ENCODE measurements at places on chromosomes 7 and 10.
A peak's percentile ranks its signal among the peaks of the same experiment; 100 is the strongest.

DNA sequence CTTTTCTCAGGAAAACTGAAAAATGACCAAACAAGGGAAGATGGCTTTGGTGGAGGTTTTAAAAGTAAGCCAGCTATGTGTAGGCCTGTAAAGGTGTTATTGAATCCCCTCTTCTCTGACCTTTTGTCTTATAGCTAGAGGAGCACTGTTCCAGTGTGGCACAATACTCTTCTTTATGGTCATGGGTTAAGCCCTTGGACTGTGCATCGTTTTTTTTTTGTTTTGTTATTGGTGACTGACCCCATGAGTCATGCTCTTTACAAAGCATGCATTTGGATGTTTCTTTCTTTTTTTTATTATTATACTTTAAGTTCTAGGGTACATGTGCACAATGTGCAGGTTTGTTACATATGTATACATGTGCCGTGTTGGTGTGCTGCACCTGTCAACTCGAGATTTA, 19.6 kb upstream of the FAM25A start:
- DNase-seq = no peak

GRCh38 chr10:79433324-79434222, 11.9 kb downstream of the ZCCHC24 start:
- DNase-seq = no peak

DNA sequence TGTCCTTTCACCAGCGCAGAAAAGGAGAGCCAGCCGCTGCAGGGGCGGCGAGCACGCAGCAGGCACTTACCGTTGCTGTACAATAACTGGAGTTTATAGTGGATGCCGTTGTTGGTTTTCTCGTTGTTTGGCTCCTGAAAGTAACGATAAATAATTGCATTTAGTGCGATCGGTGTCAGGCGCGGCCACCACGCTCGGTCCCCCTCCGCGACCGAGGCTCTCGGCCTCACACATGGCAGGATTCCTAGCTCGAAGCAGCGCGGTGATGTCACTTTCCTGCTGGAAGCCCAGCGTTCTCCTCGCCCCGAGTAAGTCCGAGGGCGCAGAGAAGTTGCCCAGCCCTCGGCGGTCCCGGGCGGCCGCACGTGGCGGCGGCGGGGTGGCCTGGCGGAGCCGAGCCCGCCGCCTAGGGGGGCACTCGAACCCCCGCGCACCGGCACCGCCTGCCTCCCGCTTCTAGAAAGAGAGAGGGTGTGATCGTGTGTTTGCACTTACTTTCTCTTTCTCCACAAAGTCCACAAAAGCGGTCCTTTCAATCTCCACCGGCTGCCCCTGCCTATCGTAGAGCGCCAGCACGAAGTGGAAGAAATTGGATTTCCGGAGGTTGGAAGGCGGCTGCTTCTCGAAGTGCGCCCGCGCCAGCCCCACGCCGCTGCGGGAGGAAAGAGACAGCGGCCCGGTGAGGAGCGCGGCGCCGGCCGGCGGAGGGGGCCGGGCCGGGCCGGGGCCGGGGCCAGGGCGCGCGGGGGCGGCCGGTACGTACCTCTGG, 1.0 kb downstream of the EBF3 start:
- DNase-seq = no peak

GRCh38 chr7:13898957-13899670, 90.4 kb downstream of the ETV1 start:
- no peak for DNase-seq

DNA sequence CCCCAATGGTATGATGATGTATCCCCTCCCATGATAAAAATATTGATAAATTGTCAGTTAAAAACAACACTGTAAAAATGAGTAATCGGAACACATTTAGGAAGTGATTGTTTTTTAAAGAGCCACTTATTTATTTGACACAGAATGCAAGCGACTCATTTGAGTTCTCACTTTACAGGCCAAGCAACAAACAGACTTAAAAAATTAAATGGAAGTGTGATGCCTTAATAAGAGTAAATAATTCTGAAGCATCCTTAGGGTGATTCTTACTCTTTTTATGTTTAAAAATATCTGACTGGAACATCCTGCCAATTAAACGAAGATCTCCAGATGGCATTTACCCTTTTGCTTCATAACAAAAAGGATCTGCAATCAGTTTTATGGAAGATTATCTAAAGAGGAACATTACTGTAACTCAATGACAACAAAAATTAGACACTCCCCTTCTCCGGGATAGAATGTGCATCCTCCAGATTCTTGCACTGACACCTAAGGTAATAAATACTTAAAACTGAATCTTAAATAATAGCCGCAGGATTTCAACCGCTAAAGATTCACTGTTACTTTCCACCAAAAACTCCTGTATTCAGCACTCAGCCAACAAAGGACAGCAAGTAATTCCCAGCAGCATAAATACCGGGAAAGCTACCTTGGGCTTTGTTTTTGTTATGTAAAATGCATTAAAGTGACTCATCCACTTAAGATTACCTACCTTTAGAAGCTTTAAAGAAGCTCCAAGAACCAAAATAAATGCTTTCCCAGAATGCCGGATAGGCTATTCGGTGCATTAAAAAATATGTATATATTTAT, 1.7 kb downstream of the CACNA2D1 start:
- no peak for DNase-seq

DNA sequence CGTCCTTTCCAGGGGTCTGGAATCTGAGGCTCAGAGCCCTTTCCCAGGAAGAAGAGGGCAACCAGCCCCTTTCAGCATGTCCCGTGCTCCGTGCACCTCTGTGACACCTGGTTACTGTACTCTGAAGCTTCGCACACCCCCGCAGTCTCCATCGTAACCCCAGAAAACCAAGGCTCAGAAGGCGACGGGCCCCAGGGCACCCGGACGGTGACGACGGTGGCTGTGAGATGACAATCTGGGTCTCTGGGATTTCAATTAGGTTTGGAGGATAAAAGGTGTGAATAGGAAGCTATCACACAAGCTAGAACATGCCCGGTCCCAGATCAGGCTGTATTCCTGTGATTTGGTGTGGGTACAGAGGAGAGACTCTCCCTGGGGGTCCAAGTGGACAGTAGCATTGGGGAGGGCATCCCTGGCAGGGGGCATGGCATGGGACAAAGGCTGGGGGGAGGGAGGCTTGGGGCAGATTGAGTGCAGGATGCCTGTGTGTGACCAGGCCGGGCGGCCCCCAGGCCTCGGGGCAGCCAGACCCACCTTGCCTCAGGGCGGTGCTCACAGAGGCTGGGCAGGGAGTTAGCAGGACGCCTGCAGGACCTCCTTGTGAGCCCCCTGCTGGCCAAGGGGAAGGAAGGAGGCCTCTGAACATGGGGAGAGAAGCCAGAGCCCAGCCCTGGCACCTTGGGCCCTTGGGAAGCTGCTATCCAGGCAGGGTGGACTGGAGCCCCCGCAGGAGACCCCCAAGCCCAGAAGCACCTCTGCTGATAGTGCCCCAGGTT, 23.4 kb upstream of the PSMG3 start:
- peak; percentile 17 for DNase-seq

GRCh38 chr7:155660758-155661093, 16.3 kb downstream of the RBM33 start:
- no peak for DNase-seq

DNA sequence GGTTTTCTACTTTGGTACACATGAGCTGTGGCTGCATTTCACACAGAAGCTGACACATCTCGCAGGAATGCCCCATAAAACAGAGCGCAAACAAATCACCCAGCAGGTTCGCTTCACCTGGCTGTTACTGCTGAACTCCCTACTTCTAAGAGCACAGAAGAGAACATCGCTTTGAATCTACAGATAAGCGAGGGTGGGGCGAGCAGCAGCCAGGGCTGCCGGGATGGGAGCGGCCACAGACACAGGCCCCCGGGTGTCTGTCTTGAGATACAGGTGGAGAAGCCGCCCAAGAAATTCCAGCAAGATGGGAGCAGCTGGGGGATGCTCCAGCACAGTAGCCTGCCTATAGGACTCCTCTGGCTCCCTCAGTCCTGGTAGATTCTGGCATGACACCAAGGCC, 27.4 kb downstream of the OGDHL start:
- DNase-seq = no peak

DNA sequence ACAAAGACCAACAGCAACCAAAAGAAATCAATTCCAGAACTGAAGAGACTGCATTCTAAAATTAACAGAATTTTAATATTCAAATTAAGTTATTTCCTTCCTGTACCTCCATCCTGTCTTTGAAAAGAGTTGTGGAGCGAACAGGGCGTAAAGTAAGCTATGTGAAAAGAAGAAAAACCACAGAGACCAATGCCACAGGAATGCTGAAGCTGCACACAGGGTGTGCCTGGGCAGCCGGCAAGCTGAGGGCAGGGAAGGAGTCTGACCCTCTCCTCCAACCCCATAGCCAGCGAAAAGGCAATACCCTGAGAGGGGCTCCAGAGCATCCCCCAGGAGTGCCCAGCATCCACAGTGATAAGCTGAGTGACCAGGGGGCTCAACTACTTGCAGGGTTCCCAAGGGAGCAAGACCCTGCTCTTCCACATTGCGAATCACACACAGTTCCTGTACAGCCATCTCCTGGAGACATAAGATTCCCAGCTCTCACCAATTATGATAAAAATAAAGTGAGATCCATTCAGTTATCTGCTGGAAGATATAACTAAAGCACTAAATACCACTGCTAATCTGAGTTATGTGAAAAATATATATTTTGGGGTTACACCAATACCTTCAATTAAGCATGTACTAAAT, 93.8 kb downstream of the PARD3 start:
- DNase-seq = no peak

- no peak for DNase-seq
Observed at GRCh38 chr7:80357530-80357929, 154.3 kb downstream of the GNAT3 start.

DNA sequence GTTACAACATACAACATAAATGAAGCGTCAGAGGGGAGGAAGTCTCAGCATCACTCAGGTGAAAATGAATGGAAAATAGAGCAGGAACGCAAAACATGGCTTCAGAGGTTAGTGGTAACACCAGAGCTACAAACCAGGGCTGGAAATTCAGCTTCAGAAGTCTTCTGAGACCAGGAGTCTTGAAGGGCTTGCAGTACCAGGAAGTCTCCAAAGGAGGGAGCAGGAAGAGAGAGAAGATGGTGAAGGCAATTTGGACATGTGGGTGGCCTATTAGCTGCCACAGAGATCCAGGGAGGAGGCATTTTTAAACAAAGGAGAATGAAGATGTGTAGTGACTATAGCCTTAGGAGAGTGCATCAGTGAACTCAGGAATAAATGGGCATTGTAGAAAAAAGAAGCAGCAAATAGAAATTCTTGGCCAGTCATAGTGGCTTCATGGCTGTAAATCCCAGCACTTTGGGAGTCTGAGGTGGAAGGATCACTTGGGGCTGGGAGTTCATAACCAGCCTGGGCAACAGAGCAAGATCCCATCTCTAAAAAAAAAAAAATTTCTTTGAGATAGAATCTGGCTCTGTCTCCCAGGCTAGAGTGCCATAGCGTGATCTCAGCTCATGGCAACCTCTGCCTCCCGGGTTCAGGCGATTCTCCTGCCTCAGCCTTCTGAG, 9.3 kb upstream of the TET1 start:
- peak; percentile 11 for DNase-seq

GRCh38 chr10:92689663-92690210, at the start of gene HHEX:
Gene HHEX (plus strand): TSS chr10:92689955. CDS start chr10:92689987, 32 bp downstream.
- DNase-seq = peak; percentile 12

DNA sequence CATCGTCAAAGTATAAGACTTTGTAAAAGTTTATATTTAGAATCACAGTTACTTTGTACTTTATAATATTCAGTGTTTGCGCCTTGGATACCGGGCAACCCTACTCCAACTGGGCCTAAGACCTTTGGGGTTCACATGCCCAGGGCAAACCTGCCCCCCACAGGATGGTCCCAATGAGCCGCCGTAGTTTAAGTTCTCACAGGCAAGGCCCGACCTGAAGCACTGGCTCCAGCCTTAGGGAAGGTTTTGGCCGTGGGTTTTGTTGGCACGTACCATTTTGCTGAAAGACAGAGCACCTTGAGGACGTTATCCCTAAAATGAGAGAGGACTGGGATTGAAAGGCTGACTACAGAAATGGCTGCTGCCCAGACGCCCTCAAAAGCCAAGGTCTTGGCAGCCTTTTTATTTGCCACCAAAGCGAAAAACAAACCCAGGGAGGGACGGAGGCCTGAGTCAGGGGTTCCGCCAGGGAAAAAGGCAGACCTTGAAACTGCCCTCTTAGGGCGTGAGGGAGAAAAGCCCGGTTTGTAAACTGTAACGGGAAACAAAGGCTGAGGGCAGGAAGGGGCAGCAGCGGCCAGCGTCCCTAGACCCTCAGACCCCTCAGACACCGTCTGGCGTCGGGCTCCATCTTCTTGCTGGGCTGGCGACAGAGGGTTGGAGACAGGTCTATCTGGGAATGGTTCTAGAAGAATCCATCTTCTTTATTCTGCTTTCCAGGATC, at the start of gene CCDC172:
CCDC172 (plus strand) TSS at position 222 of the 724 bp plus-strand sequence. CDS start 564 bp downstream, outside the sequence.
- DNase-seq = no peak

- DNase-seq = no peak
Observed at GRCh38 chr7:114678116-114678515, 243.8 kb upstream of the MDFIC start.

DNA sequence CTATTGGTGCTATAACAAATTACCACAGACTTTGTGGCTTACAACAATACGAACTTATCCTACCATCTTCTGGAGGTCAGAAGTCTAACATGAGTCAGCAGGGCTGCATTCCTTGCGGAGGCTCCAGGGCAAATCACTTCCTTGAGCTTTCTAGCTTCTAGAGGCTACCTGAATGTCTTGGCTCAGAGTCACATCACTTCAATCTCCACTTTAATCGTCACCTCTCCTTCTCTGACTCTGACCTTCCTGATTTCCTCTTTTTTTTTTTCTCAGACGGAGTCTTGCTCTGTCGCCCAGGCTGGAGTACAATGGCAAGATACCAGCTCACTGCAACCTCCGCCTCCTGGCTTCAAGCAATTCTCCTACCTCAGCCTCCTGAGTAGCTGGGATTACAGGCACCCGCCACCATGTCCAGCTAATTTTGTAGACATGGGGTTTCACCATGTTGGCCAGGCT, 44.6 kb upstream of the ANAPC16 start:
- no peak for DNase-seq

- DNase-seq = no peak
Observed at GRCh38 chr10:91296471-91296870, 76.0 kb downstream of the PCGF5 start.

GRCh38 chr7:144827621-144828020, 8.2 kb downstream of the TPK1 start:
- no peak for DNase-seq

- DNase-seq = no peak
Observed at GRCh38 chr10:48536156-48536500, 68.7 kb downstream of the ARHGAP22 start.

- no peak for DNase-seq
Observed at GRCh38 chr7:105839266-105839665, 37.1 kb downstream of the ATXN7L1 start.

DNA sequence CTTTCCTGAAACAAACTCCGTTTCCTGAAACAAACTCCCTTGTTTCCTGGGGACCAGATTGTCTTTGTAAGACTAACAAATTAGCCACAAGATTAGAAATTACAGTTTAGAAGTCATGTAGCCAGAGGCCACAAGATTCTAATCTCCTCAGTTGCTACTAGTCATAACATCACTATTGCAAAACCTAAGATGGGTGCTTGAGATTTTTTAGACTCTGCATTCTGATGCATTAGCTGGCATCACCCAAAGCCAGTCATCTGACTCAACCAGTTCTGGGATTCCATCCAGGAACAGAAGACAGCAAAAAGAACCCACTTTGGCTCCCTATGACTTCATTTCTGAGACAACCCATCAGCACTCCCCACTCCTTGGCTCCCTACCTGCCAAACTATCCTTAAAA, 367.9 kb upstream of the MBL2 start:
- no peak for DNase-seq
